Activated CD4-positive, alpha-beta T cell treated with anti-CD3 and anti-CD28 coated beads for 36 hours (primary cell): ENCODE measurements at places on chromosomes 12 and 14.

GRCh38 chr14:54864526-54864925, 38.1 kb downstream of the GCH1 start:
- no peaks in the 10 kb centered on the region for H3K27me3 ChIP-seq
- no peak overlapping the region for H3K27ac ChIP-seq
- peaks cover 6% of the 10 kb centered on the region for H3K36me3 ChIP-seq
- H3K4me3 ChIP-seq: no peak overlapping the region
- no peak for DNase-seq

DNA sequence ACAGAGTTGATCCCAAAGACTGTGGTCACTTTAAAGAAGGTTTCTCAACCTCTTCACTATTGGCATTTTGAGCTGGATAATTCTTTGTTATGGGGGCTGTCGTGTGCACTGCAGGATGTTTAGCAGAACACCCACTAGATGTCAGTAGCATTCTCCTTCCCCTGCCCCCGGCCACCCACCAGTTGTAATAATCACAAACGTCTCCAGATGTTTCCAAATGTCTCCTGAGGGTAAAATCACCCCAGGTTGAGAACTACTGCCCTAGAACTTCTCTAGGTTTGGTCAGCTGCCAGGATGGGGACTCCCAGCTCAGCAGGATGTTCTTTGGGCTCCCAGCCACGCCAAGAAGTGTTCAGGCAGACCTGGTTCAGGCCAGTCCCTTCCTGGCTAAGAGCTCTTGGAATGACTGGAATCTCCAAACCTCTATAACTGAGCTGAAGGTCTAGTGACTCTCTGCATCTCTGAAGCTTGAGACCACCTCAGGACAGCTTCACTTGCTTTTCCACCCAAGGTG, 12.5 kb upstream of the AJUBA start:
- H3K27ac ChIP-seq: no peak overlapping the region
- no peaks in the 10 kb centered on the region for H3K27me3 ChIP-seq
- DNase-seq: peak; percentile 59
- H3K4me1 ChIP-seq: no peaks in the 10 kb centered on the region
- no peak overlapping the region for H3K4me3 ChIP-seq

GRCh38 chr12:105705235-105705634, 374.7 kb downstream of the C12orf75 start:
- no peaks in the 10 kb centered on the region for H3K4me1 ChIP-seq
- no peak overlapping the region for H3K27ac ChIP-seq
- no peaks in the 10 kb centered on the region for H3K36me3 ChIP-seq

DNA sequence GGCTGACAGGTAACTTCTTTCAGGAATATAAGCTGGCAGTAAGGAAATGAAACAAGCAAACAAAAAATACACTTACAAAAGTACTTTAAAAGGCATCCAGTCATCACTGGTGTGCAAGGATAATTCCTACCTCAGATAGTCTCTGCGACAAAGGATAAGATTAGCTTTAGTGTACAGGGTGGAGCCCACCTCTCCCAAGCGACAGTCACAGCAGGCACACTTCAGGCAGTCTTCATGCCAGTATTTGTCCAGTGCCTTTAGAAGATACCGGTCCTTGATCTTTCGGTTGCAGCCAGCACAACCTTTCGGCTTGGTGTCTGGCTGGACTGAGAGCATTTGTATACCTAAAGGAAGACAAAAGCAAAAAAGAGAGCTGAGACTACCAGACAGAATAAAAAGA, 5.4 kb downstream of the LMO3 start:
- no peak overlapping the region for H3K4me3 ChIP-seq
- DNase-seq: no peak
- H3K36me3 ChIP-seq: no peaks in the 10 kb centered on the region
- H3K27ac ChIP-seq: no peak overlapping the region

DNA sequence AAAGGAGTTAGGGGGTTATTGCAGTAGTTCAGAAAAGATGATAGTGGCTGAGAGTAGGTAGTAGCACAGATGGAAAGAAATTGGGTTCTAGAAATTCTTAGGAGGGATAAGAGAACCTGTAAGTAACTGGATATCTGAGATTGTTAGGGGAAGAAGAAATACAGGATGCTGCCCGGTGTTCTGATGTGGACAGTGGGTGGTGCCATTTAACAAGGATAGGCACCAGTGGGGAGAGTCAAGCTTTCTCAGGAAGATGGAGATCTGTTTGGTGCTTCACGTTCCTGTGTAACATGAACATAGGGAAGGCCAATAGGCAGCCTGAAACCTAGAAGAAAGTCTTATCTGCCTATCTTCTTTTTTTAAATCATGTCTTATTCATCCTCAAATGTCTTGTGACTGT, 245.9 kb downstream of the NPAS3 start:
- H3K4me1 ChIP-seq: no peaks in the 10 kb centered on the region
- no peak overlapping the region for H3K27ac ChIP-seq
- DNase-seq: no peak
- no peaks in the 10 kb centered on the region for H3K36me3 ChIP-seq
- peaks cover 2% of the 10 kb centered on the region for H3K27me3 ChIP-seq

GRCh38 chr14:91290986-91291385, 46.5 kb upstream of the GPR68 start:
- no peak overlapping the region for H3K4me3 ChIP-seq
- peaks cover 4% of the 10 kb centered on the region for H3K4me1 ChIP-seq
- H3K27ac ChIP-seq: peak overlapping the region; percentile 29
- peaks cover 61% of the 10 kb centered on the region for H3K36me3 ChIP-seq
- DNase-seq: no peak
- H3K27me3 ChIP-seq: no peaks in the 10 kb centered on the region

DNA sequence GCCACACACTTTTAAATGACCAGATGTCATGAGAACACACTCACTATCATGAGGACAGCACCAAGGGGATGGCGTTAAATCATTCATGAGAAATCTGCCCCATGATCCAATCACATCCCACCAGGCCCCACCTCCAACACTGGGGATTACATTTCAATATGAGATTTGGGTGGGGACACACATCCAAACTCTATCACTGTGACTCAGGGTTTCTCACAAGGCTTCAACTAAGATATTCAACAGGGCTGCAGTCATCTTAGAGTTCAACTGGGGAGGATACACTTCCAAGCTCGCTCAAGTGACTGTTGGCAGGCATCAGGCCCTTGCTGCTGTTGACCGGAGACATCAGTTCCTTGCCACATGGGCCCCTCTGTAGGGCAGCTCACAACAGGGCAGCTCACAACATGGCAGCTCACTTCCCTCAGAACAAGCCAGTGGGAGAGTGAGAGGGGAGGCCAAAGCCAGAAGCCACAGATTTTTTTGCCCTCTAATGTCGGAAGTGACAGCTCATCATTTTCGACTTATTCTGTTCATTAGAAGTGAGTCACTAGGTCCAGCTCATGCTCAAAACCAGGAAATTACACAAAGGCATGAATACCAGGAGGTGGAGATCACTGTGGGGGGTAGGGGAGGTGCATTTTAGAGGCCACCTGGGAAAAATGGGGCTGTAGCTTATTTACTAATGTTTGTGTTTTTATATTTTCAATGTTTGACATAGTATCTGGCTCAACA, 50.8 kb upstream of the PTHLH start:
- H3K36me3 ChIP-seq: no peaks in the 10 kb centered on the region
- H3K27me3 ChIP-seq: peaks cover 9% of the 10 kb centered on the region
- H3K4me3 ChIP-seq: no peak overlapping the region
- no peak overlapping the region for H3K27ac ChIP-seq
- no peaks in the 10 kb centered on the region for H3K4me1 ChIP-seq
- no peak for DNase-seq

- no peaks in the 10 kb centered on the region for H3K4me1 ChIP-seq
- H3K27ac ChIP-seq: no peak overlapping the region
These were observed 880.9 kb downstream of the NRXN3 start for GRCh38 chr14:79050787-79051727.
